ENCODE measurements at places on chromosomes 3 and 15.
A peak's percentile ranks its signal among the peaks of the same experiment; 100 is the strongest.

- ATAC-seq = peak; percentile 79
Observed at GRCh38 chr3:87350367-87351199, 74.2 kb upstream of the POU1F1 start.

GRCh38 chr15:86021281-86022264 is 58.1 kb upstream of the AGBL1 start:
- ATAC-seq = no peak

- no peak for ATAC-seq
Observed at GRCh38 chr3:187079090-187080022, 59.9 kb downstream of the RPL39L start.

DNA sequence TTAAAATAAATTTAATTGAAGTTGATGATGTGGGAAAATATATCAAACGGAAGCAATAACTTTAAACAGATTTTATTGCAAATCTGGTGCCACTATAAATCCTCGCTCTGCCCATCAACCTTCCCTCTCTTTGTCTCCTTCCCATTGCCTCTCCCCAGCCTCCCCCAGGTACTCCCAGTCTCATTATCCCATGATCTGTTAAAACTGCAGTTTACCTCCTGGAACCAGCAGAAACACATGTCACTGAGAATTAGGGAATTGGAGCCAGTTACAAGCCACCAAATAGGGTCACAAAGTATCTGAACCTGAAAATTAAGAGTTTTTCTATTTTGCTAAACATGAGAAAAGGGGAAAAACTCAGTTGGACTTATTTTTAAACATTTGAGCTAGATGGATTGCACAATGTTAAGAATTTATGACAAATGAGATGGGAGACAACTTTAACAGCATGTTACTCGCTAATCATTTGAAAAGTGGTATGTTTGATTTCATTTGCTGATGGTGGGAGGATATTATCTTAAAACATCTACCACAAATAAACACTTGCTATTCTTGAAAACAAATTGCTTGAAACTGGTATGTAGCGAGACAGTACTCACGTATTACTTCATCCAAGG is 2.4 kb downstream of the PLCH1 start:
- no peak for ATAC-seq

DNA sequence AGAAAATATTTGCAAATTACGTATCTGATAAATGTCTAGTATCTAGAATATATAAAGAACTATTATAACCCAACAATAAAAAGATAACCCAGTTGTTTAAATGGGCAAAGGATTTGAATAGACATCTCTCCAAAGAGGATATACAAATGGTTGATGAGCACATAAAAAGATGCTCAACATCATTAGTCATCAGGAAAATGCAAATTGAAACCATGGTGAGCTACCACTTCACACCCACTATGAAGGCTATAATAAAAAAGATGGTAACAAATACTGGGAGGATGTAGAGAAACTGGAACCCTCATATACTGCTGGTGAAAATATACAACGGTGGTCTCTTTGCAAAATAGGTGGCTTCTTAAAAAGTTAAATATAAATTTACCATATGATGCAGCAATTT is 28.0 kb downstream of the RAD51 start:
- peak; percentile 83 for ATAC-seq

DNA sequence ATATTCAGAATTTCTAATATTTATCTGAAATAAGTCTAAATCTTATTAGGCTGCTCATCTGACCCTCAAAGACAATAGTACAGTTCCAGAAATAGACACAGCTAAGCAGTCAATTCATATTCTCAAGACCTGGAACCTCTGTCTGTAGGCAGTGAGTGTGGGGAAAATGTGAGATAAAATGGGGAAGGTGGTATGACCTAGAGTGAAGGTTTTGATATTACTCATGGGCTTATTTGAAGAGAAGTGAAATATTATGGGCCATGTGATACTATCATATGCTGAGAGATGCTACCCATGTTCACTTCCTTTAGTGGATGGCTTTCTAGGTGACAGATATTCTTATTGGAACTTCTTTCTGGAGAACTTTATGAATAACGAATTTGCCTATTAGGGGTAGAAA is 33.5 kb downstream of the TGFBR2 start:
- ATAC-seq = peak; percentile 65
